Effector memory CD8-positive, alpha-beta T cell (primary cell): ENCODE measurements at places on chromosomes 13 and 19.
A peak's percentile ranks its signal among the peaks of the same experiment; 100 is the strongest.

DNA sequence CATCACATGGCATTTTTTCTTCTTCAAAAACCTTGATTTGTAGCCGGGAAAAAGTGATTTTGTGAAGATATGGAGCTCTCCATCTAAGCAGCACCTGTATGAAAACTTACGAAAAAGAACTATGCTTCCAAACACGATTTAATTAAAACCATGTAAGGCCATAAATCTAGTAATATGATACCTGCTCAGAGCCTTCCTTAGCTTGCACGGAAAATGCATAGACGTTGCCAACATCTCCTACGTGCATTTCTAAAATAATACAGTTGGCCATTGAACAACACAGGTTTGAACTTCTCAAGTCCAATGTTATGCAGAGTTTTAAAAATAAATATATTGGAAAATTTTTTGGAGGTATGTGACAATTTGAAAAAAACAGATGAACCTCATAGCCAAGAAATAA, 59.1 kb upstream of the RNF113B start:
- no peak for DNase-seq

- DNase-seq: no peak
Measured at GRCh38 chr19:46369817-46370216, 22.9 kb downstream of the PPP5C start.

- DNase-seq: no peak
Measured at GRCh38 chr13:31081316-31081715, 80.4 kb downstream of the HSPH1 start.

- DNase-seq: no peak
Measured at GRCh38 chr19:33365691-33366090, 7.8 kb upstream of the CEBPG start.

DNA sequence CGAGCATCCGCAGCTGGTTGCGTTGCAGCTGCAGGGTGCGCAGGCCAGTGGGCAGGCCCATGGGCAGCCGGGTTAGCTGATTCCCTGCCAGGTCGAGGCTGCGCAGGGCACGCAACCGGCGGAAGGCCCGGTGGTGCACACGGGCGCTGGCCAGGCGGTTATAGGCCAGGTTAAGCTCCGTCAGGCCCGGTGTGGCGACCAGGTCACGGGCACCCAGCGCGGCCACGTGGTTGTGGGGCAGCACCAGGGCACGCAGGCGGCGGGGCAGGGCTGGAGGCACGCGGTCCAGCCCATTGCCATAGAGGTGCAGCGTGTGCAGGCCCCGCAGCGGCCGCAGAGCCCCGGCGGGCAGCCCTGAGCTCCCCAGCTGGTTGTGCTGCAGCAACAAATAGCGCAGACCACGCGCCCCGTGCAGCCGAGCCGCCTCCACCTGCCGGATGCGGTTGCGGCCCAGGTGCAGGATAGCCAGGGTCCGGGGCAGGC, 5.3 kb downstream of the PODNL1 start:
- no peak for DNase-seq

GRCh38 chr19:49479975-49480628, 6.1 kb downstream of the FLT3LG start:
- no peak for DNase-seq

- DNase-seq: peak; percentile 7
Measured at GRCh38 chr13:51534041-51534817, 50.0 kb upstream of the WDFY2 start.

- no peak for DNase-seq
Measured at GRCh38 chr13:44609137-44609536, 33.0 kb upstream of the TSC22D1 start.

- DNase-seq: no peak
Measured at GRCh38 chr13:96958286-96958891, 35.9 kb downstream of the OXGR1 start.

GRCh38 chr19:29687244-29687896, 22.1 kb downstream of the PLEKHF1 start:
- no peak for DNase-seq

DNA sequence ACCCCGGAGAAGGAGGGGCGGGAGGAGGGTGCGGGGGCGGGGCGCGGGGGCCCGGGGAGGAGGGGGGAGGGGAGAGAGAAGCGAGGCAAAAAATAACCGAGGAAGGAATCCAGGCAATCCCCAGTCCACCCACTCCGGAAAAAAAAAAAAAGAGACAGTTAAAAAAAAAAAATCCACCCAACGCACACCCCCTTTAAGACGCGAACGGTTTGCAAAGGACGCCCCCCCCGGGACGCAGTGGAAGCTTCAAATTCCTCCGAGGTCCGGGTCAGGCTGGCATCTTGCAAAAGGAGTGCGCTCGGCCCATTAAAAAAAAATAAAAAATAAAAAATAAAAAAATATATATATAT, at the start of gene CACNA1A:
TSS of gene CACNA1A (minus strand) at position 9 of the 350 bp plus-strand sequence. CDS start 255 bp downstream, outside the sequence.
- no peak for DNase-seq

DNA sequence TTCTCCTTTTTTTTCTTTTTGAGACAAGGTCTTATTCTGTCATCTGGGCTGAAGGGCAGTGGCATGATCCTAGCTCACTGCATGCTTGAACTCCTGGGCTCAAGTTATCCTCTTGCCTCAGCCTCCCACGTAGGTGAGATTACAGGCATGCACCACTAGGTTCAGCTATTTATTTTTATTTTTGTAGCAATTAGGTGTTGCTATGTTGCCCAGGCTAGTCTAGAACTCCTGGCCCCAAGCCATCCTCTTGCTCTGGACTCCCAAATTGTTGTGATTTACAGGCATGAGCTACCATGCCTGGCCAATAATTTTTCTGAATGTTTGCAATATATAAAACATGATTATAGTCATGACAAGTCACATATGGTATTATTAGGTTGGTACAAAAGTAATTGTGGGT, 161.1 kb upstream of the ATXN8OS start:
- no peak for DNase-seq

GRCh38 chr13:46648166-46648607, 95.2 kb downstream of the LRCH1 start:
- no peak for DNase-seq

DNA sequence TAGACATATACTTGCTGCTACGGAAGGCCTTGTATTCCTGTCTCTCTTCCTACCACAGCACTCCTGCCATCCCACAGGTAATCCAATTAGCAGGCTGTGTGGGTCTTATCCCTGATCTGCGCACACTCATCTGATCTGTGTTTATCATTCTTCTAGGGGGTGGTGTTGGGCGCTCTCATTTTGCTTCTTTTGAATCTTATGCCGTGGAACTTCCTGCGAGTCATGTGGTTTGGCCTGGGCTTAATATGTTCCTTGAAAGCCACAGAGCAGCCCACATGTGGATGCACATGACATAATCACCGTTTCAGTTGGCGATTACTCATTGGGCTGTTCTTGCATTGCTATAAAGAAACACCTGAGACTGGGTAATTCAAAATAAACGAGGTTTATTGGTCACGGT, 7.5 kb downstream of the RASA3 start:
- peak; percentile 47 for DNase-seq
